Tibial nerve (tissue), 4 donors: ENCODE measurements at places on chromosomes 3 and 15. TPM values are rescaled to one million over a fixed set of nuclear protein-coding genes. Genes with fewer than 3 reads are reported as not detected.

The DNAH12 gene
- under 0.01 TPM for total RNA-seq

The CGNL1 gene
- 31.9 TPM for total RNA-seq

DNA sequence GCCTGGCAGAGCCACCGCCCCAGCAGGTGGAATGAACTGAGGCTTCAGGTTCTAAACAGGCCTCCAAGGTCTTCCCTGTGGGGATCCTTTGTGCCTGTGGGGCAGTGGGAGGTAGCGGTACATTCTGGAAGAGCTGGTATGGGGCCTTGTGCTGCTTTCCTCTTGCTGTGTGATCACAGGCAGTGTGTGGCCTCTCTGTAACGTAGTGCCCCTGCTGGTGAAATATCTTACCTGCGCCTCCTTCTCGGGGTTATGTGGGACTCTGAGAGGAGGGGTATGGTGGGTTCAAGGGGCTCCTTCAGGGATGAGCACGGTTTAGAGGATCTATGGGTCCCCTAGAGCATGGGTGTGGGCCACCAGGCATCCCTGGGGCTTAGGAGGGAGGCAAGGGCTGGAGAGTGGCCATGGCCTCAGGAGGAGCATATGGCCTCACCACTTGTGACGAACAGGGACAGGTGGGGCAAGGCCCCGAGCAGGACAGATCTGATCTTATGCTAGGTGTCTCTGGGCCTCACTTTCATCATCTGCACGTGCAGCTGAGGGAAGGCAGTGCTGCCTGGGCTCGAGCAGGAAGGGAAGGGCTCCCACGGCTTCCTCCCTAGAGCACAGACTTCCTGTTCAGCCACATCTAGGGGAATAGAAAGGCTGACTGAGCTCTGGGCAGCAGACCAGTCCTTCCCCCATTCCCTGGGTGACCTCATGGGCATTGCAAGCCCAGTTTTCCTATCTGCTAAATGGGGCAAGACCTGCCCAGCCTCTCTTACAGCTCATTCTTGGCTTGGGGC is 1.9 kb upstream of the ALS2CL start:
- H3K36me3 ChIP-seq = no peaks in the 10 kb centered on the region
- no peak overlapping the region for H3K4me3 ChIP-seq
- DNase-seq = peak; percentile 53
- H3K4me1 ChIP-seq = peaks cover 35% of the 10 kb centered on the region
- peak overlapping the region; percentile 77 for H3K27ac ChIP-seq

The THRB gene
- total RNA-seq = 10.0 TPM

The IGF1R gene
- total RNA-seq = 82.5 TPM
